ENCODE measurements at places on chromosomes 4 and X.

GRCh38 chrX:76439188-76439587, 11.7 kb downstream of the MAGEE1 start:
- no peak for DNase-seq

GRCh38 chrX:13506574-13506973, 62.8 kb upstream of the EGFL6 start:
- no peak for DNase-seq

DNA sequence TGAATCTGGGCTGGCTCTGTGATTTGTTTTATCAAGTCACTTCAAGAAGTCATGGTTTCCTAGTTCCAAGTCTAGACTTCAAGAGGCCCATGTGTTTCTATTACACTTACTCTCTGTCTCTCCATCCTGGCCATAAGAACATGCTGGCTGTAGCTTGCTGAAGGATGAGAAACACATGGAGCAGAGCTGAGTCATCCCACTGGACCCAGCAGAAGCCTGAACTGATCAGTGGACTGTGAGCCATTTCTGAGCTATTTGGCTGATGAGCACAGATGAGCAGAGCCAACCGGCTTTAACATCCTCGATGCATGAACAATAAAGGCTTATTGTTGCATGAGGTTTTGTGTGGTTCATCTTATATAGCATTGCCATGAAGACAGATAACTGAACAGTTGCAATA, 290.6 kb upstream of the BOD1L1 start:
- no peak for DNase-seq

DNA sequence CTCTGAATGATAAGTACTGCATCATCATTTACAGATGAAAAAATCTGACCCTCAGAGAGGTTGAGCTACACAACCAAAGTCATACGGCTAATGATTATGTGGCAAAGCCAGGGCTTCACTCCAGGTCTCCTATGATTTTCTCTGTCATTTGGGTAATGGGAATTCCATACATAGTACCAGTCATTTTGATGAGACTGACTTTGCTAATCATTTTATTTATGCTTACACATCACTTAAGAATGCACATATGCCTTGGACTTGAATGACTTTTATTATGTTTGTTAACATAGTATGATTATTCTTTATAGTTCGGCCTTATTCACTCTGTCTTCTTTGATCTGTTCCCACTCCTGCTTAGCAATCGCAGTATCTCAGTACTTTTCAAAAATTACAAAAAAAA, 255.1 kb upstream of the GPRIN3 start:
- DNase-seq, result no peak

- no peak for DNase-seq
Observed at GRCh38 chr4:7677086-7677485, 242.4 kb upstream of the PSAPL1 start.
